ENCODE measurements at places on chromosomes 12 and 14.
A peak's percentile ranks its signal among the peaks of the same experiment; 100 is the strongest.

- no peak for DNase-seq
Measured at GRCh38 chr12:123520567-123521474, 12.7 kb downstream of the RILPL1 start.

- peak; percentile 25 for DNase-seq
Measured at GRCh38 chr12:124713436-124714082, 146.1 kb upstream of the NCOR2 start.

GRCh38 chr12:93846936-93847516, 169.9 kb downstream of the CRADD start:
- DNase-seq: no peak

DNA sequence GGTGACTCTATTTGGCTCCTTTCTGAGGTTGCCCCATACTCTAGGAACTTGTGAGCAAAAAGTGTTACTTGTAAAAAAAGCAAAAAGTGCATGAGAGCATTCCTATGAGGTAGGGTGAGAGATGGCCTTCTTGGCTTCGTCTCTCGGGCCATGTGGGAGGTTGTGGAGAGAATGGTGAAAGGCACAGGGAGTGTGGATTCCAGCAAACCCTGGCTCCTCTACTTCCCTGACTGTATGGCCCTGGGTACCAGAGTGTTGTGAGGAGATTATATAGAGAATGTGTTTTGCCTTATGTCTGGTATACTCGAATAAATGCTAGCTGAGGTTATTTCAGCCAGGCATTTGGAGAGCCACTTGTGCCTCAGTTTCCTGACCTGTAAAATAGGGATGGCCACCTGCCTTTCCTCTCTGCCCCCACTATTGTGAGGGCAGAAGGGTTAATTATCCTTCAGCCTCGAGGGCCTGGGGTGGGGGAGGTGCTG, 11.0 kb downstream of the PLEKHG3 start:
- DNase-seq: no peak

GRCh38 chr12:15883536-15883935, 1.3 kb downstream of the STRAP start:
- no peak for DNase-seq

DNA sequence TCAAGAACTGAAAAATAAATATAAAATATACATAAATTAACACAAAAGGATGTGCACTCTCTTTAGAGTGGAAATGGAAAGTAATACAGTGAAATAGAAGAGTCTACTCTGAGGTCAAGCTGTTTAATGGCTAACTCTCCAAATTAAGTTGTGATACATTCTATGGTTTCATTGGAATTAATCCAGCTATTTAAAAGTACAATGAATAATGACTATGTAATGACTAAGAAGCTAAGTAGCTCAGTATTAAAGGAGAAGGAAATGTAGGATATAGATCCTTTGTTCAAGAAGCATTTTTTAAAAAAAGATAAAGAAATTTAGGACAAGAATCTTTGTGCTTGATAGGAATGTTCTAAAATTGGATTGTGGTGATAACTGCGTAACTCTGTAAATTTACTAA, 85.3 kb downstream of the LRP6 start:
- DNase-seq: no peak

- no peak for DNase-seq
Measured at GRCh38 chr12:108119126-108119973, 9.7 kb upstream of the WSCD2 start.

GRCh38 chr12:69404851-69405565, 45.5 kb downstream of the YEATS4 start:
- no peak for DNase-seq

DNA sequence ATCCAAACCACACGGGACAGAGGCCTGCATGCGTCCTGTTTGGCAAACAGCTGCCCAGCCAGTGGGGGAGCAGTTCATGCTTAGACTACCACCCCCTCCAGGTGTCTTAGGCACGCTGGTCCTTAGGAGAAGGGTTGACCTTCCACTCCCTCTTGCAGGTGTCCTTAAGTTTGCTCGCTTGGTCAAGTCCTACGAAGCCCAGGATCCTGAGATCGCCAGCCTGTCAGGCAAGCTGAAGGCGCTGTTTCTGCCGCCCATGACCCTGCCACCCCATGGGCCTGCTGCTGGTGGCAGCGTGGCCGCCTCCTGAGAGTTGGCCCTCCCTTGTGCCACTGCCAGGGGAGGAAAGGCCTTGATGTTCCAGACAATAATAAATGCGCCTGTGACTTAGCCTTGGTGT, 1.8 kb downstream of the C12orf57 start:
- DNase-seq: no peak
